Hippocampal formation (tissue), 2 donors: ENCODE measurements at places on chromosomes 6 and 20.

GRCh38 chr20:62714799-62715198, 6.2 kb downstream of the NTSR1 start:
- DNase-seq, result no peak

GRCh38 chr20:12355185-12355584, 437.5 kb downstream of the BTBD3 start:
- no peak for DNase-seq

DNA sequence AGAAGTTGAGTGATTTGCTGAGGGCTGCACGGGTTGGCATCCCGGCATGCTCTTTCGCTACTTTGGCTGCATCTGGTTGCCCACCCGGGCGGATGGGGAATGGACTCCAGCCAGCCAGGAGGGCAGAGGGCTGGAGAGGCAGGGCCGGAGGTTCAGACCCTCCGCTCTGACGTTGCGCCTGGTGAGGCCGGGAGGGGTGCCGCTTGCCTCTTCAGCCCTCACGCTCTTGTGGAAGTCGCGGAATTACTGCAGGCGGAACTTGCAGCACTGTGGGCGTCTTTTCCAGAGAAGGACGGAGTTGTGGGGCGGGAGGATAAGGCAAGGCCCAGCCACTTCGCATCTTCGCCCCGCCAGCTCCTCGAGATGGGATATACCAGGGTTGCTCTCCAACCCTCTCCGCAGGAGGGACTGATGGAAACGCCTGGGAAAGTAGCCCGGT, 656 bp downstream of the RTEL1 start:
- no peak for DNase-seq

DNA sequence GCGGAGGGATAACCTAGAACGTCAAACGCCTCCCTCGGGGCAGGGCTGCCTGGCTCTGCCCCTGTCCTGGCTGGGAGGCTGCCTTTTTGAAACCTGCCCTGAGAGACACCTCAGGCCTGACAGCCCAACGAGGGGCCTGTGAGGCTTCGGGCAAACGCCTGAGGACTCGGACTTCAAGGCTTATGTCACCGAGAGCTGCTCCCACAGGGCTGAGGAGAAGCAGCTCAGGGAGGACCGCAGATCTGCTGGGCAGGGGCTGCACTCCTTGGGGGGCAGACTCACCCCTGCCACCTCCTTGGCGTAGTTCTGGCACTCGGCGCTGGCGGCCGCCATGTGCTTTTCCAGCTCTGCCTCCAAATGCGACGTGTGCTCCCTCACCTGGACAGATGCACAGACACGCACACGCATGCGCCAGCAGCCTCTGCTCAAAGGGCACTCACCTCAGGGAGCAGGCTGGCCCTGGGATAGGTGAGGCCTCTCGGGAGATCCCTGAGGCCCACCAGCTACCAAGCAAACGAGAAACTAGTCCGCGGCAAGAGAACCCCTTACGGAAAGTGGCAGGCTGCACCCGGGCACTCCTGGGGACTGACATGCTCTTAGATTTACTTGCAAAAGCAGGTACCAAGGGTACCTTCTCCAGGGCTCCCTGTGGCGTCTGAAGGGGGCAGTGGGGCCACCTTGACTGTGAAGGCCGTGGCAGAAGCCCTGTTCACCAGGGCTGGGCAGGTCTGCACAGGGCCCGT, 49.6 kb downstream of the DSTN start:
- no peak for DNase-seq

- DNase-seq, result no peak
Measured at GRCh38 chr20:62146019-62146755, 2.6 kb downstream of the SS18L1 start.

- no peak for DNase-seq
Measured at GRCh38 chr6:23454080-23454976, 671.7 kb upstream of the NRSN1 start.

DNA sequence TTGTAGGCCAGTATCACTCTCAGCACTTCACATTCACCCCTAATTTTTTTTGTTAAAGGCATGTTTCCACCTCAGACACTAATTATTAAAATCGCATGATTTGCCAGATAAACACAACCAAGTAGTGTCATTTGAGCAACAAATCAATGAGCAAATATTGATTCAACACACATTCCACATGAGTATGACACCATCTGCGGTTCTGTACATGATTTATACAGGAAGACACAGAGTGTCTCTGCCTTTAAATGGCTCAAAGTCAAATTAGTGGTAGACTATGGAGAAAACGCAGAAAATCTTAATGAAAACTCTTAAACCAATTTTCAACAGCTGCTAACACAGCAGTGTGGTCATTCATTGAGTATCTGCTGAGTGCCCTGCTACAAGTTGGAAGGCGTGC, 300.2 kb downstream of the SOX4 start:
- no peak for DNase-seq
